ENCODE measurements at places on chromosomes 12 and 14.
A peak's percentile ranks its signal among the peaks of the same experiment; 100 is the strongest.

GRCh38 chr14:59320763-59321625, 132.5 kb downstream of the DAAM1 start:
- no peak for DNase-seq

DNA sequence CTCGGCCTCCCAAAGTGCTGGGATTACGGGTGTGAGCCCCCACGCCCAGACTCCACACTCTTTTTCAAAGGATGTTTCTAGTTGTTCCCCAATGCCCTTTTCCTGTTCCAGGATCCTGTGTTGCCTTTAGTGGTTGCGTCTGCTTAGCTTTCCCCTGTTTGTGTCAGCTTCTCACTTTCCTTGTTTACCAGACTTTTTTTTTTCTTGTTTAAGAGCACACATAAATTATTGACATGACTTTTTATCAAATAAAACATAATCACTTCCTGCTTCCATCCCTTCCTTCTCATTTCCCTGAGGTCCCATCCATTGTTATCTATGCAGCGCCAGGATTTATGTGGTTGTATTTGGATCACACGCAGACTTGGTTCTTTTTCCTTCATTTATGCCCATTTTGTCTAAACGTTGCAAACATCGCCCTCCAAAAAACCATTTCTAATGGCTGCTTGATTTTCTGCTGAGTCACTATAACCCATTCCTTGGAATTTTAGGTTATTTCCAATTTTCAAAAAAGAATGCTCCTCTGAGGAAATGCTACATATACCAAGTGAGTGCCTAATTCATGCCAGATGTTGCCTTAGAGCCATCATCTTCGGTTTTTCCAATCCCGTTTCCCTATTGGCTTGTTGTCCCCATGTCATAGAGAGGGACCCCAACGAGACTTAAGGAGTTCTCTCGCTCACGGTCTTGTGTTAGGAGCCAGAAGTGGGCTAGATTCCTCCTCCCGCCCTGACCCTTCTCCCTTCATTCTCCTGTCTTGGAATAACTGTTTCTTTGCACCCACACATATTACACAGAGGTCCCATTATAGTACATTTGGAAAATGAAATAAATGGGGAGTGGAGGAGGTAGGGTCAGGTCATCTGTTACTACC, 13.5 kb upstream of the CYP46A1 start:
- no peak for DNase-seq

GRCh38 chr12:3463921-3464320, 27.1 kb upstream of the PRMT8 start:
- no peak for DNase-seq

DNA sequence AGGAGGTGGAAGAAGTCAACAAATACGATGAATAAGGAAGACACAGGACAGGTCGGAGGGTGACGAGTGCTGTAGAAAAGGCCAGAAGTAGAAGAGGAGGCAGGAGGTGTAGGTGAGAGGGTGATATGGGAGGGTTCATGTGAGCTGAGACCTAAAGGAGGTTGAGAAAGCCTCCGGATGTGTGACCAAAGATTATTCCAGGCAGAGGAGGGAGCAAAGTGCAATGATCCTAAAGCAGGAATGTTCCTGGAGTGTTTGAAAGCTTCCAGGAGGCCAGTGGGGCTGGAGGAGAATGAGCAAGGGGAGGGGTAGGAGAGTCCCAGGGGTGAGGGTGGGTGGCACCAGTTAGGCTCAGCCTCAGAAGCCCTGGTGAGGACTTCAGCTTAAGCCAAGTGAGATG, 216.8 kb downstream of the SLC15A4 start:
- DNase-seq, result no peak

GRCh38 chr12:4012977-4013968, 140.1 kb upstream of the PARP11 start:
- DNase-seq, result no peak

DNA sequence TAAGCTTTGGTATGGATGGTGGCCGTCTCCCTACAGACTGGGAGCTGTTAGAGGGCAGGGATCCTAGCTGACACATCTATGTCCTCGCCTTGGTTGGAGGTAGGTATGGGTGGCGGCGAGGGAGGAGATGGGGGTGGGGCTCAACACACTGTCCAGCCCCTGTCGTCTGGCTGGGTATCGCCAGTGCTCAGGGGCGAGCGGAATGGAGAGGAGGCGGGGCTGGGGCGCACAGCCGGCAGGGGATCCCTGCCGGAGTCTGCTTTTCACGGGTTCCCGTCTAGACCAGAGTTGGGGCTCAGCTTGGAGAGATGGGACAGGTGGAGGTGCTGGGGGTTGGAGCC, 16.1 kb downstream of the TAMALIN start:
- DNase-seq, result no peak

- DNase-seq, result no peak
These were observed 144.8 kb downstream of the TMEM117 start for GRCh38 chr12:43980627-43981191.

DNA sequence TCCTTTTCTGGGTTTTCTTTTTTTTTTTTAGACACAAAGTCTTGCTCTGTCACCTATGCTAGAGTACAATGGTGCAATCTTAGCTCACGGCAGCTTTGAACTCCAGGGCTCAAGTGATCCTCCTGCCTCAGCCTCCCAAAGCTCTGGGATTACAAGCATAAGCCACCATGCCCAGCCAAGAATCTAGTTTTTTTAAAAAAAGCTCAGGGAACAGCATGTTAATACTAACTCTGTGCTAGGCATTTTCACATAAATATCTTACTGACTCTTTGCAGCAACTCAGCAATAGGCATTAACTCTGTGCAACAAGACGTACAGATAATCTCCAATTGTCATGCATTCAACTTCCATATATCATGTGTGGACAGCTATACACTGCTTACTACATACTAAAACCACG, 97.4 kb downstream of the LLPH start:
- DNase-seq, result no peak

GRCh38 chr12:91766454-91766853, 379.2 kb downstream of the BTG1 start:
- no peak for DNase-seq

GRCh38 chr12:53123578-53124351, 20.5 kb downstream of the SOAT2 start:
- no peak for DNase-seq

DNA sequence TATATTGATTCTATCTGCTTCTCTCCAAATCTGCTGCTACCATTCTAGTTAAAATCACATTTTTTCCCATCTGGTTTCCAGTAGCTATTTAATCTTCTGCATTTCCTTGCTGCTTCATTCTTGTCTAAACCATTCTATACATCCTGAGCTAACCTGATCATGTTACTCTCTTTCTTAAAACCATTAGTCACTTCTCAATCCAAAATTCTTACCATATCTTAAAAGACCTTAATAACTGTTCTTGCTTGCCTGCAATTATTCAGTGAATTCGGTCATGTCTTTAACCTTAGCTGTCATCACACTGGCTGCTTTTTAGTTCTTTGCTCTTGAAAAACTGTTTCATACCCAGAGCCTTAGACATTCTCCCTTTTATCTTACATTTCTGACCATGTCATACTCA, 56.4 kb upstream of the PZP start:
- no peak for DNase-seq

- no peak for DNase-seq
These were observed 9.1 kb upstream of the MDM2 start for GRCh38 chr12:68798882-68799234.

DNA sequence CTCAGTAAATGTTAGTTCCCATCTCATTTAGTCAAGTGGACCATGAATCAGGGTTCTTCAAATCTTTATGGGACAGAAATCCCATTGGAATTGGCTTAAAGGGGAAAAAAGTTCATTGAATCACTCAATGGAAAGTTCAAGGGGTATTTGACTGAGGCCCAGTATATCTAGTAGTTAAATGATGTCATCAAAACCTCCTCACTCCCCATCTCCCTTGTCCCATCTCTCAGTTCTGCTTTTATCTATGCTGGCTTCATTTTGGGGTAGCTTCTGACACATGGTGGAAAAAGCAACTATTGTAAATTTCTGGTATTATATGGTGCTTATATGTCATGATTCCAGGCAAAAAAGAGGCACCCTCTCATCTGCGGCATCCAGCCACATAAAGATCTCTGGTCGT, 51.9 kb downstream of the DAAM1 start:
- DNase-seq, result no peak

GRCh38 chr14:60655898-60656685, 6.8 kb upstream of the SIX1 start:
- DNase-seq, result no peak

DNA sequence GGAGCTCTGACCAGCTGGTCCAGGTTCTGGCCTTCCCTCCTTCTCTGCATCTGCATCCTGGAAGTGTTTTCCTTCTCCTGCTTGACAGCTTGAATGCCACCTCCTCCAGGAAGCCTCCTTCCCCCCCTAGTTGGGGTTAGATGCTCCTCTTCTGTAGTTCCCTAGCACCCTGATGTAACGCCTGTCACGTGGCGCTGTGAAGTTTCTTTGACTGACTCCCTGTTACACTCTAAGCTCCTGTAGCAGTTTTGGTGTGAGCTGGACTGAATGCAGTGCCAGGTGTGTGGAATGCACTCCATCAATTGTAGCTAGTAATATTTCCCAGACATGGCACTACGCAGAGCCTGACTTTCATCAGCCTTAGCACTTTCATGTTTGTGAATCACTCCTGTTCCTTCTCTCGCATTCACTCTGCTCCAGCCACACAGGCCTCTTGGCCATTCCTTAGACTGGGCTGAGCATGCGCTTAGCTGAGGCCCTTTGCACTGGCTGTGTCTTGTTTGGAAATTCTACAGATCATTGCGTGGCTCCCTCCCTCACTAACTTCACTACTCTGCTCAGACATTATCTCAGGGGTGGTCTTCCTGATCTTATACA, 2.1 kb upstream of the FAIM2 start:
- DNase-seq, result no peak

GRCh38 chr12:57235728-57236131, 6.2 kb downstream of the SHMT2 start:
- peak; percentile 61 for DNase-seq

- DNase-seq, result no peak
These were observed 236.8 kb downstream of the ALX1 start for GRCh38 chr12:85516667-85517325.

DNA sequence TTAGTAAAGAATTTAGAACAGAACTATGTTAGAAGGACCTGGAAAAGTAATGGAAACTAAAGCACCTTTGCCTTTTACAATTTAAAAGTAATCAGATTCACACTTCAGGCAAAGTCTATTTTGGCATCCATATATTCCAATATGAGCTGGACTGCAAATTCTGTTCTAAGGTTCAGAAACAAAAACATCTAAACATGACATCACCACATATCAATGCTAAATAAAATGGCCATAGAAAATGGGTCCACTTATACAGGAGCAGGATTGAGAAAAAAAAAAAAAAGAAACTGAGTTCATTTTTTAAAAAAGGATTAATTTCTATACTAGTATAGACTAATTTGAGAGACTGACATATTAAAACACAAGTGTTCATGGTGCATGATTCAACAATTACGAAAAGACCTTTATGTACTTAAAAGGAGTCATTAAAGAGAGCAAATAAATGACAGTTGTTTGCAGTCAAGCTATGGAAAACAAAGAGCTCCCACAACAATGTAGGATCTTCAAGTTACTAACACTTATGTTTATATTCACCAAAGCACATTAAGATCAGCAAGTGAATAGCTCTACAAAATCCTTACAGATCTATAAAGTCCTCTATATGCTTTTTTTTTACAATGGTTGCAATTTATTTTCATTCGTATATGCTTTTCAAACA, 45.7 kb downstream of the DICER1 start:
- DNase-seq, result no peak

DNA sequence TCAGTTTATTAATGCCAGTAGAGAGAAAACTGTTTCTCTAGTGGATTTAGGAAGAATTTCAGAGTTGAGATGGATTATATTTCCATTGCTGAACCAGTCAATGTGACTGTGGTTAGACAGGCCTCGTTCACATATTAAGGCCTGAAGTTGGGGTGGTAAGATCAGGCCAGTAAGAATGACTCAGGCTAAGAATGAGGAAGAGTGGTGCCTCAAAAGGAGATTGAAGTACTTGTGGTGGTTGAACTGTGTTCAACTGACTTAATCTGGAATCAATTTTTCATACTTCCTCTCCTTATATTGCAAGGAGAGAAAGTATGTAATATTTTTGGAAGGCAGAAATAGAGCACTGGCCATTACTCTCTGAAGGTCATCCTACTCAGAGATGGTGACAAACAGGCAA, 37.8 kb upstream of the ATF7IP start:
- DNase-seq, result no peak

GRCh38 chr12:78767264-78767981, 97.2 kb upstream of the SYT1 start:
- no peak for DNase-seq

DNA sequence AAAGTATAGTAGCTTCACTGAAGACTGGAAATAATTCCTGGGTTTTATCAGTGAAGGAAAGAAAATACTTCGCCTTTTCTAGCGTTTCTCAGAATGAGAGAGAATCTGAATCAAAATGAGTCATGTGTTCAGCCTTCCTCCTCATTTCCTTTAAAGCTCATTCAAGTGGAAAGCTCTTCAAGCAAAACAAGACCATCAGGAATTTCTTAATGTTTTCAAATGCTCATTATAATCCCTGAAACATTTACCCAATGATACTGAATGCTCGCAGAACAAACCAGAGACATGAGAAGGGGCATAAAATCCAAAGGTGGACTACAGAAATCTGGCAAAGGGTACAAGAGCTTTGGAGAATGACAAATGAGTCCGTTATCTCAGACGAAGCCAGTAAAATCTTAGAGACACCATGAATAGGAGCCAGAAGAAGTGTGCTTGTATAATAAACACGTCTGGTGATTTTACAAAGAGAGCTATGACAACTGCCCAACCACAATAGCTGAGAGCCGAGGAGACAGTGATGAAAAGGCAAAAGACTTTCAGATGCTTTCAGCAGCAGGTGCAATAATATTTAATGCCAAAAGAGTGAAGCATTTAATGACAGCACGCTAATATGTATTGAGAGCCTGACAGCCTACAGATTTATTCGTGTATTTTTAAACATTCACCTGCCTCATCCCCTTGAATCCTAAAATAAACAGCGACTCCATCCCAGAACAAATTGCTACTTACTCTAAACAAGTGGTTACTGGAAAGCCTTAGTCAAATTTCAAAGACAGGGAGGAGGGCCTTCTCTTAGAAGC, 19.0 kb downstream of the SPRING1 start:
- DNase-seq, result no peak

Data from stimulated activated effector memory CD8-positive, alpha-beta T cell treated with anti-CD3 and anti-CD28 coated beads, Interleukin-12 subunit alpha, Interleukin-12 subunit beta, amount 100 ng/mL, for 72 hours (primary cell).